ENCODE measurements at places on chromosomes 7 and 10.

- DNase-seq: no peak
Observed at GRCh38 chr7:108403597-108404217, 52.5 kb downstream of the NRCAM start.

GRCh38 chr10:52965509-52965908, 192.9 kb upstream of the MBL2 start:
- no peak for DNase-seq

- no peak for DNase-seq
Observed at GRCh38 chr7:40232242-40232893, 97.6 kb downstream of the SUGCT start.

GRCh38 chr10:79319115-79319771, 28.0 kb upstream of the PPIF start:
- no peak for DNase-seq

DNA sequence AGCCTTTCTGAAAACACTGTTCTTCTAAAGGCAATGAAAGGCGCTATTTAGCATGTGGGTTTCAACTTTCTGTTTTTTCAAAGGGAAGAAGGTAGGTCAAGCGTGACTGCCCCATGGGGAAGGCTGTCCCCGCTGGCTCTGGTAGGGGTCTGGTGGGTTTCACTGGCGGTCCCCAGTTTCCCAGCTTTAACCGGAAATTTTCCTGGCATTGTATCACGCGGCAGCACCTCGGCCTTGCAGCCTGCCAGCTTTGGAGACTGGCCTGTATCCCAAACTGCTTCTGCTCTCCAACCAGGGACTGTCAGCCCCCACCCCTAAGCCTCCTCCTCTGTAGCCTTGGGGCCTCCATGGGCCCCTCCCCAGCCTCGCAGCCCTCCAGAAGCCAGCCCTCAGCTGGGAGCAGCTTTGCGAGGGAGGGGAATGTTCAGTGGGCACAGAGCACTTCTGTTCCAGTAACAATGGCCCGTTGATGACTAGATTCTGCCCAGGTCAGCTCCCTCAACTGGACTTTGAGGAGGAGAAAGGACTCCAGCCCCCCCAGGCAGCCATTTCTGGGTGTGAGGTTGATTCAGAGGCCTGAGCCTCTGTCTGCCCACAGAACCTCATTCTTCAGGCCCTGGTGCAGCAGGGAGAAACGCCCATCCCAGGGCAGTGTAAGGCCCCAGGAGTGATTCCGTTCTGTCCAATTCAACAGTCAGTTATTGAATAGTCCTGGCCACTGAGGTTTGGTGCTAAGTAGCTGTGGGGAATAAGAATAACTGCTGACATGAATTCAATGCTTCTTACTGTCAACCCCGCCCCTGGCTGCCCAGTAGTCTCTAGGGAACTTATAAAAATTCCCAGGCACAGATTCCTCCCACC, 17.1 kb downstream of the CHST3 start:
- no peak for DNase-seq

DNA sequence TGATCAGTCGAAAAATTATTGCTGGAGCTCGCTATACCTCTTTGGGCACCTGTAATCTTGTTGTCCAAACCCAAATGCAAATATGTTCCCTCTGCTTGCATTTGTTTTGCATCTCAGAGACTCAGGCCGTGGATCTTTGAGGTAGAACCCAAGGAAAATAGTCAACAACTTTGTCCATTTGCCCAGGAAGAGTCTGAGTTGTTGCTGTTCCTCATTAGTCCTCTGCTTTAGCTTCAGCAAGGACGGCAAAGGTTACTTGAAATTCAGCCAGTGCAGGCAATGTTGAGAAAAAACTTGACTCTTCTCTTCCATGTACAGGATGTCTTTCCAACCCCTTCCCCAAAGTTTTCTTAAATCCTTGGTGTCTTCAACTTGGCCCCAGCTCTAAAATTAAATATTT, 45.8 kb downstream of the PDK4 start:
- DNase-seq: no peak

DNA sequence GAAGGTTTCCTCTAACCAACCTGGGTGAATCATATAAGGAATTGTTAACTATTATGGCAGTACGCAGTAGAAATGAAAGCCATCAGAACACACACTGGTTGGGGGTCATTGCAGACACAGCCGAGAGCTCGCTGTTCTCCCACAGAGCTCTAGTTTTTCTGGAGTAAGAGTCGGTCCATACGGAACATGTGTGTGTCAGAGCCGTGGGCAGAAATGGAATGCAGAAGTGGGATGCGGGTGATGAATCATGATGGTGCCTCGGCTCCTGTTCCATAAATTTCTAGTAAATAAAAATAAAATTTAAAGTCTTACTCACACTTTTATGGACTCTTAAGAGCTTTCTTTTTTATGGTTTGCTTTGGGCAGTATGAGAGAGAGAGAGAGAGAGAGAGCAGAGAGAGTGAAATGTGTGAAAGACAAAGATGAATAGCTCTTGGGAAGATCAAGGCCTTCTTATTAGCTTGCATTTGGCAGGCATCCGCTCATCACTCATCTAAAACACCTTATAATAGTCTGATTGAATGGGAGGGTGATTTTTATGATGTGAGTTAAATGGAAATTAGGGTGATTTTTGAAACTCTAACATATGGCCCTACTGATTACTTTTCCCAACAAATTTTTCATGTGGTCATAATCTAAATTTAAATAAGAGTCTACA, 98.8 kb upstream of the PFKP start:
- no peak for DNase-seq

All from CD4-positive, alpha-beta T cell treated with Interleukin-4 for 1 hour (primary cell).